NCI-H1694 treated with DMSO at 0.1 percent for 48 hours (cell line): ENCODE measurements at places on chromosomes 11 and 22.
A peak's percentile ranks its signal among the peaks of the same experiment; 100 is the strongest.

DNA sequence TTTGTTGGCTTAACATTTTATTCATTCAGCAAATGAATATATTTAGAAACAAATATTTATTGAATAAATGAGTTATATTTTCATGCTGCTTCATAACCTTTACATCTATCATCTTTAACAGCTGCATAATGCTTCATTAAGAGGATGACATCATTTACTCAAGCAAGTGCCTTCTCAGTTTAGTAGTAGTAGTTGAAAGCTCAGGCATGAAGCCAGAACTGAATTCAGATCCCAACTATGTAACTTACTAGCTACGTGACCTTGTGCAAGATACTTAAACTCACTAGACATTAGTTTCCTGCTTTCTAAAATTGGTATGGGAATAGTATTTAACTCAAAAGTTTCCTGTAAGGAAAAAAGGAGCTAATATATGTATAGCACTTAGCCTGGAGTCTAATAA is 90.3 kb downstream of the TMPRSS5 start:
- no peak for DNase-seq

- no peak for DNase-seq
Observed at GRCh38 chr11:773425-773824, 3.9 kb downstream of the GATD1 start.

- no peak for DNase-seq
Observed at GRCh38 chr11:106421676-106422292, 344.3 kb downstream of the AASDHPPT start.

GRCh38 chr11:770642-771616 is 6.4 kb downstream of the GATD1 start:
- no peak for DNase-seq

DNA sequence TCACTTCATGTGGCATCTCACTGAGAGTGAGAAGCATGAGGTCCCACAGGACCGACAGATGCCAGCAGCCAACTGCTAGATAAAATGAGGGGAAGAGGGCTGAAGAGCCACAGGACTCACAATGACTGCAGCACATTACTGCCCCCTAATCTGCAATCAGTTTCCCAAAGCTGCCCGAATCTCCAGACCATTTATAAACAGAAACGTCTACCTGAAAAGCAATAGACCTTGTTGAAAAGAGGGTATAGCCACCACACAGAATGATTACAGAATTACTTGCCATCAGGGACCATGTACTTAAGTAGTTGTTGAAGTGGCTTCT is 12.4 kb upstream of the TEF start:
- DNase-seq, result peak; percentile 53

DNA sequence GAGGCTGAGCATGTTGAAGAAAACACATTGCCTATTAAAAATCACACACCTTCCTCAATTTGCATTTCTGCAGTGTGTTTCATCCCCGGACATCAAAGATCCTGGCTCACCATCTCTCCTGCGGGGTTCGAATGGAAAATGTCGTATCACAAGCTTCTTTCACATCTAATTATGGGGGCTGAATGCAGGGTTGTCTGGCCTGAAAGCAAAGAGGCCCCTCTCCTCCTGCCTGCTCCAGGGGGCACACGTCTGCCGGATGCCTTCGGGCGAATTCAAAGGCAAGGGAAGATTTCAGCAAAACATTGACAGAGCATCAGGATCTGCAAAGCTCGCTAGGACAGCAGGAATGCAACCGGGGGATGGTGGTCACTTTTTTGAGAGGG is 1447.7 kb downstream of the TBC1D22A start:
- DNase-seq, result no peak

DNA sequence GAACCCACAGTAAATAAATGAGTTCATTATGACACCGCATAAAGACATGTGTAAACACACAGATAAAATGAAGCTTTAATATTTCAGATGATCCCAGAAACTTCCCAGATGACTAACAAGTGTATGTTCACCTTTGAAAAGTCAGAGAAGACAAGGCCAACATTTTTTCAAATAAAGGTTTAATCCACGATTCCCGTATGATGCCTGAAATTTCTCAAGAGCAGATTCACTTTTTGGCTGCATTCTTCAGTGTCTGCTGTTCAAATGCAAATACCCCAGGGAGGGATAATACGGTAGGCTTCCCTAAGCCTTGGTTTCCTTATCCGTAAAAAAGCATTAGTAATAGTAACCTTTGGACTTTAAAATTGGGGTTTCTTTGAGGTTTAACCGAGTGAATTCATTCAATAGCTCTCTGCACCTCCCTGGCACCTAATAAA is 62.5 kb downstream of the SYTL2 start:
- no peak for DNase-seq

- DNase-seq, result no peak
Observed at GRCh38 chr11:133946051-133946450, 10.7 kb downstream of the IGSF9B start.

DNA sequence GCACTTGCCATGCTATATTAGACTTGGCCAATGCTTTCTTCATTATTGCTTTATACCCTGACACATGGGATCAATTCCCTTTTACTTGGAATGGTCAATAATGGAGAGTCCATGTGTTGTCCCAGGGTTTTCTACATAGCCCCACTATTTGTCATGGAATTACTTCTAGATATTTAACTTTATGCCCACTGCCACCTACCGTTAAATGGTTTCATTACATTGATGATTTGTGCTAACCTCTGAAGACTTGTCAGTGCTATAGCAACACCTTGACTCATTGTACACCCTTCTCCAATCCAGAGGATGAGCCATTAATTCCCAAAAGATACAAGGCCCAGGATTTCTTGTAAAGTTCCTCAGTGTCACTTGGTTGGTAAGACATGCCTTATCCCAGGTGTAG is 31.4 kb upstream of the SLC22A25 start:
- DNase-seq, result no peak

GRCh38 chr22:38981005-38981991 is 849 bp upstream of the APOBEC3B start:
- no peak for DNase-seq

- DNase-seq, result no peak
Observed at GRCh38 chr11:126305699-126306098, 1.8 kb downstream of the DCPS start.

DNA sequence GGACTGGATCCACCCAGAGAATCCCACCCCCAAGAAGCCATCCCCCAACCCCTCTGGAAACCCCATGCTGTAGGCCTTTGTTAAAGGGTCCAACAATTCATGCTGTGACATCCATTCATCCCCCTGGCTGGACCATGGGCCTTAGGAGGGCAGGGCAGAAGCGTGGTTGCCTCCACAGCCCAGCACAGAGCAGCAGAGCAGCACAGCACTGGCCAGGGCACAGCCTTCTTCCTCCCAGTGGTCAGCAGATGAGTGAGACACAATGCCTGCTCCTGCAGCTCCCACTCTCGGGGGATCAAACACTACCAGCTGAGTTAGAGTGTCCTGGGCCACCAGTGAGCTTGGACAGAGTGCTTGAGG is 84.5 kb upstream of the LINC01488 start:
- no peak for DNase-seq

GRCh38 chr11:62147545-62147944 is 23.7 kb downstream of the INCENP start:
- DNase-seq, result no peak
